ENCODE measurements at places on chromosomes 12 and 14.

- no peak for DNase-seq
Observed at GRCh38 chr14:66237741-66238140, 248.4 kb upstream of the CCDC196 start.

- peak; percentile 59 for DNase-seq
Observed at GRCh38 chr12:98698603-98699463, 53.7 kb downstream of the APAF1 start.

GRCh38 chr12:71719647-71720370 lies 33.9 kb downstream of the TMEM19 start:
- peak; percentile 16 for DNase-seq

DNA sequence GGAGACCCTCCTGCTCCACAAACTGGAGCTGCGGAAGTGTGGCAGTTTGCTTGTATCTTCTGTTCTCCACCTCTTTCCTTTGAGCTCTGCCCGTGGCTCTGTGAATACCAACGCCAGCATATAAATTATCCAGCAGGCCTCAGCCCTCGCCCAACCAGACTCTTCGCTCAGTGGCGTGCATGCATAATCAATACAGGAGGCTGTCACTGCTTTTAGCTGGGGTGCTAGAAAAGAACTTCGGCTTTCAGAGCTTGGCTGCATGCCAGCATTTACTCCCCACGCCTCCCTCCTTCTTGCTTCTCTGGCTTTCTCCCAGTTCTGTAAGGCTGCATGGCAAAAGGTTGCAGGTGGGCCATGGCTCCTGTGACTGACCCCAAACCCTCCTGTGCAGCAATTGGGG lies 26.9 kb downstream of the NRXN3 start:
- DNase-seq, result no peak

DNA sequence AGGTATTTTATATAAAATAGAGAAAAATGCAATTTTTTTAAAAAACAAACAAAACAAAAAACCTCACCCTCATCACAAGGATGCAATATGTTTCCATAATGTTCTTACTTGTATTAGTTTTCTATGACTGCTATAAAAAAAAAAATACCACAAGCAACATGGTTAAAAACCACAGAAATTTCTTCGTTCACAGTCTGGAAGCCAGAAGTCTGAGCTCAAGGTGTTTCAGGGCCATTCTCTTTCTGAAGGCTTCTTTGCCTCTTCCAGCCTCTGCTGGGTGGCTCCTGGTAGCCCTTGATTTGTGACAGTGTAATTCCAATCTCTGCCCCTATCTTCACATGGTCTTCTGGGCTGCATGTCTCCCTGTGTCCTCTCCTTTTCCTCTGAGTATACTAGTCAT lies 21.5 kb upstream of the SSTR1 start:
- DNase-seq, result no peak

DNA sequence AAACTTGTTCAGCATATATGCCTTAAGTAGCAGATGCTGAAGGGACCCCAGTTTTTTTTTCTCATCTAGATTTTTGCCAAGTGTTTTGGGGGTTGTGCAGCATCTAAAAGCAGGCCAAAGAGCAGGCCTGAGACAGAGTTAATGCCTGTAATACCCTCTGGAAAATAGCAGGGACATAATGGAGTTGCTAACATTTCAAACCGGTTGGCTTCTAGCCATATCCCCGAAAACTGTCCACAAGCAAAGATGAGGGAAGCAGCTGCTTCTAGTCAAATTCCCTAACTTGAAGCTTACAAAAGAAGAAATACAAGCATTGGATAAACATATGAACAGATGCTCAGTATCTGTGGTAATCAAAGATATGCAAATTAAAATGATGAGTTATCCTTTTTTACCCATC lies 52.1 kb upstream of the AEBP2 start:
- DNase-seq, result peak; percentile 67

DNA sequence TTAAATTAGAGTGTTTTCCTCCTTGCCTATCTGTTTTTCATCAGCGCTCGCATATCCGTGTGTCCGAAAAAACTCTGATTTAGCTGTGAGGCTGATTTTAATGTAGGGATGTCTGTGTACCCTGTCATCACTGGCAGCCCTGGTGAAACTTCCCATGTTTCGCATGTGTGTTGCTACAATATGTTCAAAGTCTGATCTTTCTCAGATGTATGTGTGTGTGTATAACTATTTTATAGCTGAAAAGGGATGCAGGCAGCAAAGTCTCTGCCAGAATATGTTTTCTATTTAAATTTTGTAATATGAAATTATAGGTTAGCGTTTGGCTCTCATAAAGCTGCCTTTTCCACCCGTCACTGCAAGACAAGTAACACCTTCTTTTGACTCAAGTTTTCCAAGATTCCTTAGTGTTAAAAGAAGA lies 154.8 kb downstream of the TMTC2 start:
- no peak for DNase-seq

DNA sequence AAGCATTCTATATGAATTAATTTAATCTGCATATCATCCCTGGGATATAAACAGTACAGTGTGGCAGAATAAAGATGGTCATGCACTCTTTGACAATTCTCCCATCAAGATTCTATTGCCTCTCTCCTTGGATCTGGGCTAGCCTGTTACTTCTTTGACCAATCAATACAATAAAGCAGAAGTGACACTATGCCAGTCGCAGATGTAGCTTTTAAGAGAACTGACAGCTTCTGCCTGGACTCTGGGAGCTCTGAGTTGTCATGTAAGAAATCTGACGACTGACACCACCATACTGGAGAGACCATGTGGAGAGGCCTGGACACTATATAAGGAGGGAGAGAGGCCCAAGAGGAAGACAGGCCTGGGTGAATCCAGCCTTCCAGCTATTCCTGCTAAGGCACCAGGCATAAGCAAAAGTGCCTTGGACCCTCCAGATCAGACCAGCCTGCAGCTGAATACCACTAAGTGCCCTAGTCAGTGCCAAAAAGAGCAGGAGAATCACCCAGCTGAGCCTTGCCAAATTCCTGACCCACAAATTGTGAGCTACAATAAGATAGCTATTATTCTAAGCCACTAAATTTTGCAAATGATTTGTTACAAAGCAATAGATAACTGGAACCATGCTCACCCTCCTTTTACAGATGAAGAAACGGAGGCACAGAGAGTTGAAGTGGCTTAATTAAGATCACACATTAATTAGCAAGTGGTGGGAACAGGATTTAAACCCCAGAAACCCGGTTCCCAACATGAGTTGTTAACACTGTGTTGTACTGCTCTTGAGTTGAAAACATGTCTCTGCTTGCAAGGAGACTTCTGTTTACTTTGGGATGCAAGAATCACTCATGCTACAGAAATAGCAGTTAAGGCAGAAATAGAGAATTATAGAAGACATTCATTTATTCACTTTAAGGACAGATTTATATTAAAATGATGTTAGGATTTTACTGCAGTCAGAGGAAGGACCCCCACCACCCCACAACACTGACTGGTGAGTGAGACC lies 84.6 kb downstream of the RIN3 start:
- DNase-seq, result no peak

DNA sequence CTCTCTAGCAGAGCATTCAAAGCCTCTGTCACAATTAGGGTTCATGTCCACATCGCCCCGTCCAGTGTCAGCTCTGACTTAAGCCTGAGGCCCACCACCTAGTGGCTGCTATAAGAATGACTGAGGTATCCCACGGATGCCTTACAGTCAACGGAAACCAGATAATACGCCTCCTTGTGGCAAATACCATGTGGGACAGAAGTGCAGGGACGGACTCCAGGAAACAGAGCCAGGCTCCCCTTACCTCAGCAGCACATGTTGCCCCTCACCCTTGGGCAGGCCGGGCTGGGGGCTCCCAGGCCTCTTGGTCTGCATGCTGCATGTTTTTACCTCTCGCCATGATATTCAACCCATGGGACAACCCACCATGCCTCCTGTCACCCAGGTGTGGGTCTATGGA lies 86.3 kb downstream of the VWF start:
- DNase-seq, result peak; percentile 76

Measured in IMR-90 (cell line).